Left renal cortex interstitium (tissue), 4 donors: ENCODE measurements at places on chromosomes 7 and 10. TPM values are rescaled to one million over a fixed set of nuclear protein-coding genes. Genes with fewer than 3 reads are reported as not detected.
A peak's percentile ranks its signal among the peaks of the same experiment; 100 is the strongest.

The NDUFB8 gene
- polyA plus RNA-seq: 203 TPM

The NEUROD6 gene
- not detected for polyA plus RNA-seq

The CYP2C19 gene
- 0.13 TPM for polyA plus RNA-seq

DNA sequence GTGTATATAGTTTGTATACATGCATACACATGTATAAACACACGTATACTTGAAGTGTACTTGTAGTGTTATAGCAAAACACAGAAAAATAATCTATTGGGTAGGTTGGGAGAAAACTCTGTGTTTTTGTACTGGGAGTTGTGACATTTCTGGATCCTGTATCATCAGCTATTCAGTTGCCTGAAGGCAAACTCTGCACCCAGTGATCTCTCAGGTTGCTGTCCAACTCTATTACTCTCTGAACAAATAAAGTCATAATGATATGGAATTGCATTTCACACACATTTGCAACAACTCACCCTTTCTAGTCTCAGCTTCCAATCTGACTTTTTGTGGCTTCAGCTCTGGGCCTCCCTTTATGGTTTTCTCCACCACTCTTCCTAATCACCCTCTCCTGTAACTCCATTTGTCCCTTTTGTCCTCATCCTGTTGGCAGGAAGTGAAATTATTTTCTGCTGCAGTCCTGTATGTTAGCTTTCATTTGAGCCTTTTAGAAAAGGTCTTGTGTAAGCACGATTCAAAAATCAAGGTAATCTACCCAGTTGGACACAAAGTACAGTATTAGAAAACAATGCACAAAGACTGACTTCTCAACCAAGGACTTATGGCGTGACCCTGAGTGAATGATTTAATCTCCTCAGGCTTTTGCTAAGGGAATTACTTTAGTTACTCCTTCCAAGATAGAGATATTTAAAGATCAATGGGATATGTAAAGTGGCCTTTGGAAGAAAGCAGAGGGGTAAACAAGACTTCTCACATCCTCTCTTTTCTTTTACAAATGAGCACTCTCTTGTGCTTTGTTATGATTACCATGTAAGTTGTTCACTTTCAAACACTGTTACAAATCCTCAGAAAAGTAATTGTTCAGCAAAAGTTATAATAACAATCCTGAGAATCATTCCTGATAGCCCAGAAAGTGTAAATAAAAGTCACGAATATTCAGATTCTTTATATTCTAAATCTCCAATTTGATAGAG, 249.1 kb downstream of the KCND2 start:
- no peak for DNase-seq

DNA sequence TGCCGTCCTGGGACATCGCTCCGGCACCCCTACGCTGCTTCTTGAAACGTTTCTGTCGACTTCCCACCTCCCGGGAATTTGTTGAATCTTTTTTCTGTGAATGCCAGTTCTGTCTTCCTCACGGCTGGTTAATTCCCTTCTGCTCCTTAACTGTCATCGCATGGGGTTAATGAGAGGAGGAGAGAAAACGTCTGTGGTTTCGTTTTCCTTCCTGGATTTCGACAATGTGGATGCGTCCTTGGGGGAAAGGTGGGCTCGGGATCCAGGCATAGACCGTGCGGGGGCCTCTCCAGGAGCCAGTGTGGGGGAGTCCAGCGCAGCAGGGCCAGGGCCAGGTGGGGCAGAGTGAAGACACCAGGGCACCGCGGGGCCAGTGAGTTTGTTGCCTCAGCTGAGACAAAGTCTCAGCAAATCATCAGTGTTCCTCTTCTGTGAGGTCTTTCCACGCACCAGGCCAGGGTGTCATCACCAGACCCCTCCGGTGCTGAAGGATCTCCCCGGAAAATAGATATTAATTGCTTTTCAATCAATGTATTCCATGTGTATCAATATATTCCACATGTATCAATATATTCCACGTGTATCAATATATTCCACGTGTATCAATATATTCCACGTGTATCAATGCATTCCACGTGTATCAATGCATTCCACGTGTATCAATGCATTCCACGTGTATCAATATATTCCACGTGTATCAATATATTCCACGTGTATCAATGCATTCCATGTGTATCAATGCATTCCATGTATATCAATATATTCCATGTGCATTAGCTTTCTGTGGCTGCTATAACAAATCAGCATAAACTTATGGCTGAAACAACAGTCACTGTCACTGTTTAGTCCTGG, 33.7 kb upstream of the CFAP46 start:
- DNase-seq: no peak

DNA sequence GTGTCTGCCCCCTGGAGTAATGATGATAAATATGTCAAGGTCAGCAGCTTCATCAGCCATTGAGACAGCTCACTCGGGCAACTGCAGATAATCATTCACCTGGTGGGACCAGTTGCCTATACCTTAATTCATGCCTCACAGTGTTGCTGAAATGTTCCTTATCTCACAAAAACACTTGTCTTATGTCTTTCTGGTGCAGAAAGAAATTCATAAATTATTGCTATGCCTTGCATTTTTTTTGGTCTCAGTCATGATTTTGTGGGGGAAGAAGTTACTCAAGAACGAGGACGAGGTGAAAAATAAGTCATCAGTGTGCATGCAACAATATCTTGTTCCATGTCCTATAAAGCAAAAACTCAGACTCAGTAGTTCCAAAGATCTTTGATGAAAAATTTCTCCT, 16.0 kb downstream of the TRIL start:
- no peak for DNase-seq

DNA sequence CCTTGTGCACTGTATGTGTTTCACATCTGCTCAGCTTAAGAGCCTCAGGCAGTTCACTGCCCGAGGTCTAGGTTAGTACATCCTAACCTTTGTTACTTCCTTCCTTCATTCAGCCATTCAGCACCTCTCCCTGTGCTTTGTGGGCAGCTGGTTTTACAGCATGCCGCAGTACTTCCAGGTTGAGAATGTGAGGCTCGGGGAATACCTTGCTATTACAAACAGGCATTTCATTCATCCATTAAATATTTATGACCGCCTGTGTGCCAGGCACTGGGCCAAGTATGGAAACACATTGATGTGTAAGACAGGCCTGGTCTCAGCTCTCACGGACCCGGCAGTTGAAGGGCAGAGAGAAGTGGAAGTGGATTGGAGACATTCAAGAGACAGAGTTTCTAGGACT, 82.4 kb downstream of the SHH start:
- DNase-seq: peak; percentile 3

DNA sequence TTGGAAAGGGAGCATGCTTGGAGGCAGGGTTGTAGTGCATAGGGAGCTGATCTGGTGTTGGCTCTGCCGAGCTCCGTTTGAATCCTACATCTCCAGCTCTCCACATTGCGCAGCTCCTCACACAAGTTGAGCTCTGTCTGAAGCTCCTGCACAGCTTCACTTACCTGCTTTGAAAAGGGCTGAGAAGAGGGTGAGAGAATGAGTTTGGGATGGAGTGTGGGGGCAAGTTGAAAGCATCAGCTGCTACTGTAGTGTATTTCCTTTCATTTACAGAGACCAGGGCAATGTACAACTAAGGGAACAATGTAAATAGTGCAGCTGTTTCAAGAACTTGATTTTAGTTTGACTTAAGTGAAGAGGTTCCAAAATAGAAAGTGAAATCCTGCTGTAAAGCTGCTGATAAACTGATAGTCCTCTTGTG, 88.5 kb downstream of the VTI1A start:
- DNase-seq: no peak

DNA sequence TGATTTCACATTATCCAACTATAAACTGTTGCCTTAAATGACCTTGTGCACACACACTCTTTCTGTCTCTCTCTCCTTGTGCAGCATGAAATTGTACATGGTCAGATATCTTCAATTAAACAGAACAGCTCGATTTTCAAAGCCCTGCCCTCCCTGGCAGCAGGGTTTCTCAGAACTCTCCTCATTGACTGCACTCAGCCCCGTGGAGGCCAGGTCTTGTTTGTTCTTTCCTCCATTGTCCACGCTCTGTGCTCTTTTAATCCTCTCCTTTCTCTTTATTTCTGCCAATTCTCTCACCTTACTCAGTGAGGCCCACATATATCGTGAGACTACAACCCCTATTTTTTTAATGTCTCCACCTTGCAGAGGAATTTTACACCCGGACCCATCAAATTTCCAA, 175.9 kb upstream of the STK17A start:
- no peak for DNase-seq

- DNase-seq: peak; percentile 18
Measured at GRCh38 chr7:39130857-39131526, 153.3 kb downstream of the POU6F2 start.

DNA sequence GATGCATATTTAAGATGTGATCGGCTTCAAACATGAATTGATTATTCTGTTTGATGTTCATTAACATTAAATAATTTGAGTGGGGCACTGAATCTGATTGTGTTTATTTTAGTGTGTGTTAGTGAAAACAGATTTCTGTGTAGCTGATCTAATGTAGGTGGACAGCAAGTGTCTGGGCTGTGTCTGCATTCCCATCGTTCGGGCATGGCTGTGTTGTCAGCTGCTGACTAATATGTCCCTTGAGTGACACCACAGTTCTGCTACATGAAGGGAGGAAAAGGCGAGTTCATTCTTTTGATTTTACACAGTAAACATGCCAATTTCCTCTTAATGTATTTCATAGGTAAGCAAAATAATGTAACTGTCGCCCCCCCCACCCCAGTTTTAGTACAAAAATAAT, 203.0 kb downstream of the CNTNAP2 start:
- DNase-seq: no peak

The SAMD9L gene
- polyA plus RNA-seq: 2.3 TPM

GRCh38 chr7:549066-549890, 29.6 kb upstream of the PDGFA start:
- DNase-seq: no peak

GRCh38 chr10:124005091-124005490, 88.3 kb downstream of the CHST15 start:
- DNase-seq: no peak

The AKR1D1 gene
- polyA plus RNA-seq: 0.20 TPM

The GIMAP4 gene
- polyA plus RNA-seq: 20.0 TPM

GRCh38 chr10:70715853-70716795, 43.8 kb downstream of the ADAMTS14 start:
- DNase-seq: no peak

- no peak for DNase-seq
Measured at GRCh38 chr7:130393101-130393561, 12.8 kb downstream of the CPA1 start.

The IFIT3 gene
- polyA plus RNA-seq: 18.7 TPM

The DMTF1 gene
- polyA plus RNA-seq: 104 TPM
